GM23248 (cell line): ENCODE measurements at places on chromosomes 6 and 20. TPM values are rescaled to one million over a fixed set of nuclear protein-coding genes. Genes with fewer than 3 reads are reported as not detected.

GRCh38 chr6:6600875-6601274, 12.4 kb downstream of the LY86 start:
- DNase-seq, result no peak
- H3K4me3 ChIP-seq, result no peak overlapping the region
- H3K4me1 ChIP-seq, result no peaks in the 10 kb centered on the region
- H3K27me3 ChIP-seq, result no peaks in the 10 kb centered on the region
- H3K36me3 ChIP-seq, result no peaks in the 10 kb centered on the region

Gene MUC21
- total RNA-seq, result not detected in 2 replicates

GRCh38 chr6:7692453-7692784, 33.5 kb upstream of the BMP6 start:
- H3K27me3 ChIP-seq, result no peaks in the 10 kb centered on the region
- peaks cover 22% of the 10 kb centered on the region for H3K4me1 ChIP-seq
- H3K36me3 ChIP-seq, result no peaks in the 10 kb centered on the region
- no peak for DNase-seq
- peak overlapping the region; percentile 72 for H3K27ac ChIP-seq

Gene CYP21A2
- total RNA-seq, result not detected in 2 replicates

Gene SNX9
- total RNA-seq, result 77.8 and 89.6 TPM in 2 replicates

Gene CCM2L
- not detected in 2 replicates for total RNA-seq

DNA sequence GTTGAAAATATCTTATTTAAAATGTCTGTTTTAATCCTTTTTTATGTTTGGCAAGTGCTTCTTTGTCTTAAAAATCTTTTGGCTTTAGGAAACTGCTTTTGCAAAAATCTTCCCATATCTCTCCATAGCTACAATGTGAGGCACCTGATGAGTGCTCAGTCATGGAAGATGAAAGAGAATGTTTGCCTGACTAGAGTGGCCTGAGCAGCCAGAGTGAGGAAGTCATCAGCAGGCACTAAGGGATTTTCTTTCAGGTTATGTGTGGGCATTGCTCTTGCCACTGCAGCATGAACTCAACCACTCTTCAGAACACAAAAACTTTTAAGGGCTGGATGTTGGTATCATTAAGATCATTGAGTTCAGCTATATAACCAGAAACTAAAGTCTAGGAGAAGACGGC, 47.9 kb downstream of the AKIRIN2 start:
- H3K4me1 ChIP-seq, result peaks cover 5% of the 10 kb centered on the region; the same call in 1 of the 2 replicates
- H3K4me3 ChIP-seq, result no peak overlapping the region
- H3K27me3 ChIP-seq, result no peaks in the 10 kb centered on the region
- DNase-seq, result no peak
- no peak overlapping the region for H3K27ac ChIP-seq

DNA sequence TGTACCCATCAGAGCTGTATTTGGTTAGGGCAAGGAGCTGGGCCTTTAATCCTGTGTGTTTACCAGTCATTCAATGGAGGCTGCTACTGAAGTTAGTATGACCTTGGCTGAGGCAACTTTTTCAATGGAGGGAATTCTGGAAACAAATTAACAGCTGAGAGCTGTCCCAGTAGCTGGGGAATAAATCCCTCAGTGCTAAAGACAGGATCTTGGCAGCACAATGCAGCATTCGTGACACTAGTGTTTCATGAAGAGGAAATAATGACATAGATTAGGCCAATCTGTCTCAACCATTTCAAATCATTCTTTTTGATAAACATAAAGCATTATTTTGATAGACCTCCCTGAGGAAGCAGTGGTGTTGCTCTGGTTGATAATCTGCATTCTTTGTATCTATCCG, 42.9 kb downstream of the GRM1 start:
- no peaks in the 10 kb centered on the region for H3K36me3 ChIP-seq
- no peak overlapping the region for H3K4me3 ChIP-seq
- no peaks in the 10 kb centered on the region for H3K4me1 ChIP-seq
- no peak overlapping the region for H3K27ac ChIP-seq
- no peak for DNase-seq
- H3K27me3 ChIP-seq, result no peaks in the 10 kb centered on the region

Gene PNPLA1
- total RNA-seq, result not detected in 2 replicates

DNA sequence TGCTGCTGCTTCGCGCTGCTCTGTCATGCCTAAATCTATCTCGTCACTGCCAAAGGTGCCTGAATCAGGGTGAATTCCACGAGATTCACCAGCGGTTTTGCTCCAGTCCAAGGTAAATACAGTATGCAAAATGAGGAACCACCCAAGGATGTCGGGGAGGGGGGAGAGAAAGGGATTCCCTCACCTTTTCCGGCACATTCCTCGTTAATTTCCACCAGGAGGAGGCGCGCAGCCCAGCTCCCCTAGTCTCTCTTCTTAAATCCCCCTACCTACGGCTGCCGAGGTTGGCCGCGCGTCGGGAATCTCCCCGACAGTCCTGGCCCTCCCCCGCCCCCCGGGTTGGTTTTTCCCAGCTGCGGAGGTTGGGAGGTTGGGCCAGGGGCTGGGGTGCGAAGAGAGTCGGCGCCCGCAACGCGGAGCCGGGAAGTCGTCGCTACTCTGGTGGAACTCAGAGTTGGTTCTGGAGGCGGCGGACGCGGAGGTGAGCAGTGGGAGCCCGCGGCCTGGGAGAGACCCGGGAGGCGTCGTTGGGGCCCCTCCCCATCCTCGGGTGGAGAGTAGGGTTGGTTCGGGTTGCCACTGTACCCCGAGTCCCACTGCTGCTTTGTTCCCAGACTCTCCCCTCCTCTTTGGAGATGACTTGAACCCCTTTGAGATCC, at the start of gene TPBG:
TSS of gene TPBG (plus strand) at position 390 of the 659 bp plus-strand sequence. CDS start 1,145 bp downstream, outside the sequence.
- DNase-seq, result peak; percentile 87
- H3K4me1 ChIP-seq, result peaks cover 50% of the 10 kb centered on the region
- peak within 1 kb of the TSS; percentile 92 for H3K27ac ChIP-seq
- H3K27me3 ChIP-seq, result no peaks in the 10 kb centered on the region
- peaks cover 11% of the 10 kb centered on the region; the same call in 1 of the 2 replicates for H3K36me3 ChIP-seq
- H3K4me3 ChIP-seq, result peak within 1 kb of the TSS; percentile 99

DNA sequence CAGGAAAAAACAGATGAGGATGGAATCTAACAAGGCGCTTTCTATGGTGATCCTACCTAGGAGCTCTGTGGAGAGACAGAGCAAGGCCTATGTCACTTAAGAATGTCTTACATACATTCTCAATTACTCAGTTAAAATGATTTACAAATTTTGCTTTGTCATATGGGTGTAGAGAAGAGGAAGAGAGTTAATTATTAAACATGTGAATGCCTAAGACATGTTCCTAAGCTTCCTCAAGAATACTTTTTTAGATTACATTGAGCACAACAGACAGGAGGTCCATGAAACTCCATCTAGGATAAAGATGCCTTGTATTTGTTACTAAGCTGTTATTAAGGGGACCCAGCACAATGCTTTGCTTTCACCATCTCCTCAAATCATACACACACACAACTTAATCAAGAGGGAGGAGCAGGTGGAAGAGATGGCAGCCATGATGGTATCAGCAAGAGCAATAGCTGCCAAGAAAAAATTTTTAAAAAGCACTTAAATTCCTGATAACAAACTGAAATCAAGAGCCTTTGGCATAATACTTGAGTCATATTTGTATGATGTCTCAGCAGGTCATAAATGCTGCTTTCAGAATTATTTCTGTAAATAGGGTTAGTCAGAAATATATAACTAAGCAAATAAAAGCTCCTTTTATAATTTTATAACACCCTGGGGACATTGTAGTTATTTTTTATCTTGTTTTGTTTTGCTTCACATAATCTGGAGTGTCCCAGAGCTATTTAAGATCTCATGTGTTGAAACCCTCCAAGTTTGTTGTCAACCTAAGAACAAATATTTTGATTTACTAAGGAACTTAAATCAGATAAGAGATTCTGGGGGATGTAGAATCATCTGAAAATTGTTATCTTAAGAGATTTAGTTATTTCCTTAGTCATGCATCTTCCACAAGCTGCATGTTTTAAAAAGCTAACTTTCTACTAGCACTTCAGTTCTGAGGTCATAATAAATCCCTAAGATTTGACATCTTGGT, 70.0 kb upstream of the CD2AP start:
- no peaks in the 10 kb centered on the region for H3K36me3 ChIP-seq
- no peak overlapping the region for H3K27ac ChIP-seq
- no peak overlapping the region for H3K4me3 ChIP-seq
- DNase-seq, result no peak
- H3K27me3 ChIP-seq, result no peaks in the 10 kb centered on the region
- no peaks in the 10 kb centered on the region for H3K4me1 ChIP-seq

GRCh38 chr6:19322691-19323485, 514.3 kb upstream of the ID4 start:
- no peak overlapping the region for H3K27ac ChIP-seq
- no peaks in the 10 kb centered on the region for H3K27me3 ChIP-seq
- peak; percentile 61 for DNase-seq
- no peaks in the 10 kb centered on the region for H3K36me3 ChIP-seq

- no peaks in the 10 kb centered on the region for H3K36me3 ChIP-seq
- no peak overlapping the region for H3K27ac ChIP-seq
- H3K27me3 ChIP-seq, result no peaks in the 10 kb centered on the region
- H3K4me1 ChIP-seq, result peaks cover 10% of the 10 kb centered on the region; the same call in 1 of the 2 replicates
- no peak for DNase-seq
Measured at GRCh38 chr6:108801366-108801765, 46.9 kb upstream of the ARMC2 start.

DNA sequence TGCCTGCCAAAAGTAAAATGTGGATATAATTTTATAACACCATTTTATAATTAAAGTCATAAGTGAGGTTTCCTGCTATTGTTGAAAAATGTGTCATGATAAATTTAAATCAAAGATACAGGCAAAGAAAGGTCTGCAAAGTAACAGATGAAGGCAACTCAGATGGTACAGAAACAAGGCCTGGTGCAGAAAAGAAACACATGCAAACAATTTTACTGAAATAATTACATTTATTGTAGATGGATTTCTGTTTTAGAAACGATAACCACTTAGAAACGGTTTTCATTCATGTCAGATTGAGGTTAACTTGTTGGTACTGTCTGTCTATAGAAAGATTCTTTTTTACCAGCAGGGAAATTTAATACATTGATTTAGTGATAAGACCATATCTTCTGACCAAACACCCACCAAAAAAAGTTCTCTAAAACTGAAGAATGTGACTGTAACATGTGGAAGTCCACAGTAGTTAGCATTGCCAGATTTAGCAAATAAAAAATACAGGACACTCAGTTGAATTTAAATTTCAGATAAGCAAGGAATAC, 105.5 kb upstream of the FERMT1 start:
- H3K4me3 ChIP-seq, result no peak overlapping the region
- no peaks in the 10 kb centered on the region for H3K27me3 ChIP-seq
- no peak for DNase-seq

DNA sequence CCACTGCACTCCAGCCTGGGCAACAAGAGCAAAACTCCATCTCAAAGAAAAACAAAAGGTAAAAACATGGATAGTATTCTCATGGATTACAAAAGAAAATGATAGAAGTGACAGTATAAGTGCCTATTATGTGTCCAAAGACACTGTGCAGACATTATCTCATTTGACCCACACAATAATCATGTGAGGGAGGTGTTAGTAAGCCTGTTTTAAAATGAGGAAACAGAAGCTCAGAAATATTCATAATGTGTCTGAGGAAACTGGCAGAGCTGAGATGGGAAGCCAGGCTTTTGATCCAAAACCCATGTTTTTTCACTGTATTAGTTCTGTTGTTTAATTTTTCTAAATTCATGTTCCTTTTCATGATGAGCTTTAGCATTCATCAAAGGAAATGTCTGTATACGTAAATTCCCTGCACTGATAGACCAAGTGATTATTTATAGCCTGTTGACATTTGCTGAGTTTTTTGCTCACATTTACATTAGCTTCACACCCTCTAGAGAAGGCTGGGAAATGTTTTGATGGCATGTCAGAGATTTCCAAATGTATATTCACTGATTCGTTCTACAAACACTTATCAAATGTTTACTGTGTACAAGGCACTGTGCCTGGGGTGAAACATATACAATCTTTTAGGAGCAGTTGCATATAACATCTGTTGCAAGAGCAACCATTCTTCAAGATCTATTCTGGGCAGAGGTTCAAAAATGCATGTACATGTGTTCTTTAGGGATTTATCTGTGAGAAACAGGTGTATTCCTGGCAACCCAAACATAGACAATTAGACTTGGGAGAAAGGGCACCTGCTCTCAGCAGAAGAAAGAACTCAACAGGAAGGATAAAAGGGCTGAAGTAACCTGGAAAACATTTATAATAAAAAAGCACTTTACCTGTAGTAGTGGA, 331.5 kb downstream of the SAMD5 start:
- H3K4me3 ChIP-seq, result no peak overlapping the region
- no peak overlapping the region for H3K27ac ChIP-seq
- no peak for DNase-seq
- no peaks in the 10 kb centered on the region for H3K36me3 ChIP-seq
- H3K4me1 ChIP-seq, result no peaks in the 10 kb centered on the region

- H3K27ac ChIP-seq, result no peak overlapping the region
- H3K4me3 ChIP-seq, result peak overlapping the region; percentile 64
- H3K4me1 ChIP-seq, result no peaks in the 10 kb centered on the region
- H3K27me3 ChIP-seq, result peaks cover 79% of the 10 kb centered on the region
Measured at GRCh38 chr6:88165087-88165843, 882 bp downstream of the CNR1 start.

Gene TFAP2D
- not detected in 2 replicates for total RNA-seq

DNA sequence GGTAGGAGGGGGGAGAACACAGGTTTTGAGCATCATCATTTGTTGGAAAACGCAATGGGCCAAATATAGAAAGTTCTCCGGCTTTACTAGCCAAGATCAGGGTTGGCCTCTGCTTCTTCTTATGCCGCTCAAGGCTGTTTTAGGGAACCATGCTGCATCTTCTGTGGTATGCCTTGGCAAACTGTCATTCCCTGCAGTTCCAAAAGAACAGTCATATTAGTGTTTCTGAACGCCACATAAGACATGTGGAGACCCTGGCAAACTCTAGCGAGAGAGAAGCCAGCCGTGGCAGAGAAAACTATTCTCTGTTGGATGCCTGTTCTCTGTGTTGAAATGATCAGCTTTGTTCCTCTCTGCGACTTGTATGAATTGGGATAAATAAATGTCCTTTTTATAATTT, 10.8 kb downstream of the ACTR5 start:
- no peaks in the 10 kb centered on the region for H3K27me3 ChIP-seq
- H3K4me1 ChIP-seq, result no peaks in the 10 kb centered on the region
- peaks cover 18% of the 10 kb centered on the region; the same call in 1 of the 2 replicates for H3K36me3 ChIP-seq

DNA sequence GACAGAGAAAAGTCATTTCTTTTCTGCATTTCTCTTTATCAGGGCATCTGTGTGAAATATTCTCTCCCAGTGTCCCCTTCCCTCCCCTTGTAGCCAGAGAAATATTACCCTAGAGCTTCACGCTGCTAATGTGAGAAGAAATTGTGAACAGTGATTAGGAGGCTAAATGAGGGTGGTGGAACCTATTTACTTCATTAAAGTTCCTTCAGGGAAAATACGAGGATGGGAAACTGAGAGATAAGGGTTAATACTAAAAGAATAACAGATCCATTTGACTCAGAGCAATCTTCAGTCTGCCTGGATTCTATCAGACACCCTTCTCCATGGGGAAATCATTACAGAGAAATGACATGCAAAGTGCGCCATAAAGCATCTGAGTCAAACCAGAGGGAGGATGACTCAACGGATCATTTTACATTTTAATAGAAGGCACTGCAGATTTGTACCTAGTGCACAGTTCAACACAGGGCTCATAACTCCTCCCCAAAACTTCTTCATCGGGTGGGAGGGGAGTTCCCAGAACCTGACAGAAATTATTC, 131.3 kb downstream of the GJA10 start:
- peak overlapping the region; percentile 49 for H3K27ac ChIP-seq
- H3K27me3 ChIP-seq, result no peaks in the 10 kb centered on the region; the same call in 1 of the 2 replicates
- peak overlapping the region; percentile 45 for H3K4me3 ChIP-seq
- peaks cover 12% of the 10 kb centered on the region for H3K4me1 ChIP-seq
